SJSA1 (cell line): ENCODE measurements at places on chromosomes 2 and 18.
A peak's percentile ranks its signal among the peaks of the same experiment; 100 is the strongest.

DNA sequence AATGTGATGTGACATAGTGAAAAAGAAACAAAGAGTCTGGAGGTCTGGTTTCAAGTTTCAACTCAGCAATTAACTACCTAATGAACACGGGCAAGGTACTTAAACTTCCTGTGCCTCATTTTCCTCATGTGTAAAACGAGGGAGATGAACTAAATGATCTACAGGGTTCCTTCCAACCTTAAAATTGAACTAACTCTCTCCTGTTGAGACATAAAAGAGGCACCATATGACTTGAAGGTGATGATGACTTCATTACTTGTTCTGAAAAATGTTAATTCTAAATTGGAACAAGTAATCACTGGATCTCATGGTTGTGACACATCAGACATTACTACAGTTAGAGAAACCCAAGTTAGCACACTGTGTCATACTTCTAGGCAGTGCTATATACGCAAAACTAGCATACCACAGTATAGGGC lies 8.9 kb upstream of the REL start:
- DNase-seq = no peak

DNA sequence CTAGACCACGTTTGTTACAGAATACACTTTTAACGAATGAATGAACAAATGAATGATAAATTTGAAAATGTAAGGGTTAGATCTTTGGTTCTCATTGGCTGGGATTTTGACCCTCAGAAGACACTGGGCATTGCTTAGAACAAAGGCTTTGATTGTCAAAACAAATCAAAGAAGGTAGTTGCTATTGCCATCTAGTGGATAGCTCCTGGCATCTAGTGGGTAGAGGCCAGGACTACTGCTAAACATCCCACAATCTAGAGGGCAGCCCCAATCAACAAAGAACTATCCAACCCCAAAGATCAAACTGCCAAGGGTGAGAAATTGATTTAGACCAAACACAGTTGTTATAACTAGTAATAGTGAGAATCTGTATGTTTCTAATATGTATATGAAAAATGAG lies 552.3 kb downstream of the KCNJ3 start:
- no peak for DNase-seq

DNA sequence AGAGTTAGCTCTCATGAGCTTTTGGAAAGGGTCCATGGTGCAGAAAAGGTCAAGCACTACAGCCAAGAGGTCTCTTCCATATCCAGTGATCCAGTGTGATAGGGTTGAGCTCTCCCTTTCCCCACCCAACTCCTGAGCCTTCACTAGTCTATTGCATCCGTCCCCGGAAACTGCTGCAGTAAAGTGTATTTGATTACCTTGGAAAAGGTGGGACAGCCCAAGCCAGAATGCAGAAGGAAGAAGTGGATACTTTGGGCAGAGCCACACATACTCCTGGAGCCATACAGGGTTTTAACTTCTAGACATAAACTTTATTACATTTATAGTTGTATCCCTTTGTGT lies 3.6 kb downstream of the PNKD start:
- no peak for DNase-seq

GRCh38 chr2:73981081-73982001 lies 3.4 kb upstream of the TET3 start:
- DNase-seq = peak; percentile 15

DNA sequence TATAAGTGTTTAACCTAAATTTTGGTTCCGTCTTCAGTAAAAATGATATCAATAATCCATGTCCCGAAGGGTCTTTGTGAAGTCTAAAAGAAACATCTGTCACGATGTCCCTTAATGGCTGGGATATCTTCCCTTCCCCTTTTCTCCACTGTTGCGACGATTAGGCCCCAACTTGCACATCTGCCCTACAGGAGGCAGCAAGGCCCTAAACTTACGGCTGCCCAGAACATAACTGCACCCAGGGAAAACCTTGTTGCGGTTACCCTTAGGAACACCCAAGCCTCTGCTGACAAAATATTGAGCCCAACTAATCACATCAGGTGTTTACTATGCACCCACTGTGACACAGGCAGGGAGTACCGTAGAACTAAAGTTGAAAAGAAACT lies 1.3 kb upstream of the SMAD2 start:
- no peak for DNase-seq
